ENCODE measurements at places on chromosomes 12 and 14.

GRCh38 chr14:65366802-65367565 is 45.5 kb upstream of the FUT8 start:
- no peak for DNase-seq

DNA sequence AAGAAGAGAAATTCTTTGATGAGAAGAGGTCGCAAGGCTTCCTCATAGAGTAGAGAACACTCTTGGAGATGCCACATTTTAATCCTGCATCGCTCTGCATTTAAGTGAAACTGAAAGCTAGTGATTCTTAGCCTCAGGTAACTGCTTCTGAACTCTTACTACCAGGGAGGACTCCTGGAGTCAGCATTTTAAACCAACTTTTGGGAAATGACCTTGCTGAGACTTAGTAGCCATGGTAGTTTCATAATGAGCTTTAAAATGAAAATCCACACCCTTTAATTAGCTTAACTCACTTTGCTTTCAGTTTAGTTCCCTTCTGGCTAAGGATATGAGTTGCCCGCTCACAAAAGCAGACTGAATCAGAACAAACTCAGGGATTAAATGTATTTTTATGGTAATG is 80.3 kb downstream of the SYNE2 start:
- no peak for DNase-seq

- no peak for DNase-seq
Measured at GRCh38 chr12:46904406-46905238, 78.8 kb upstream of the SLC38A4 start.

DNA sequence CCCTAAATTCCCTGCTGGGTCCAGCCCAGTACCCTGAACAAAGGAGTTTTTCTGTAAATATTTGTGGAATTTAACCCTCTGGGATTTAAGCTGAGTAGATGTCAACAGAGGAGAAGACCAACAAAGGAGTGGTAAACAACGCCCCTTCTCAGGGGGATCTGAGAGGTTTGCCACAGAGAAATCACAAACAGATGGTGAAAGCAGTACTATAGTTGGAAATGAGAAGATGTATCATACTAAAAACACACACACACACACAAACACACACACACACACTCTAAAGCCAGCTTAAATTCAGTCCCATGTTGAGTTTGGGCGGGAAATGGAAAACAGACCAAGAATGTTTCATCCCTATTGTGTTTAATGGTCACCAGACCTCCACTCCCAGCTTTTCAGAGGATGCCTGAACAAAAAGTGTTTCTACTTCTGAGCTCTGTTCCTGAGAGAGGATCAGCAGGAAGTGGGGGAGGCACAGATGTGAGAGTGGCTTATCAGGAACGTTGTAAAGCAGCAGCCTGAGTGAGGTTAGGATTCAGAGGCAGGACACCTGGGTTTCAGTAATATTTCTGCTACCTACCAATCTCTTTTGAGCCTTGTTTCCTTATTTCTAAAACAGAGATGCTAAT is 3.2 kb downstream of the BIN2 start:
- no peak for DNase-seq

DNA sequence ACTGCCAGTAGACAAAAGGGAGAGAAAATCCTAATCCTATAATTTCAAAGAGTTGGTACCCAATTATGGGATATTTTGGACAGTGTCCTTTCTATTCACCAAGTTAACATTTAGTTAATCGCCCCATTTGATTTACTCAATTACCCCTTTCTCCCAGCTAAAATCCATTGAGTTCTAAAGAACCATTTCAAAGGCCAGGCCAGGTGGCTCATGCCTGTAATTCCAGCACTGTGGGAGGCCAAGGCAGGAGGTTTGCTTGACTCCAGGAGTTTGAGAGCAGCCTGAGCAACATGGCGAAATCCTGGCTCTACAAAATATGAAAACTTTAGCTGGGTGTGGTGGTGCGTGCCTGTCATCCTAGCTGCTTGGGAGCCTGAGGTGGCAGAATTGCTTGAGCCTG is 5.5 kb upstream of the GPR19 start:
- DNase-seq = no peak

- DNase-seq = no peak
Measured at GRCh38 chr14:58659846-58660245, 22.1 kb downstream of the DACT1 start.

GRCh38 chr12:119803381-119803791 is 73.7 kb downstream of the CIT start:
- DNase-seq = no peak

- DNase-seq = no peak
Measured at GRCh38 chr14:75003250-75004027, 718 bp downstream of the EIF2B2 start.

- DNase-seq = no peak
Measured at GRCh38 chr14:59585891-59586554, 9.4 kb upstream of the CCDC175 start.

DNA sequence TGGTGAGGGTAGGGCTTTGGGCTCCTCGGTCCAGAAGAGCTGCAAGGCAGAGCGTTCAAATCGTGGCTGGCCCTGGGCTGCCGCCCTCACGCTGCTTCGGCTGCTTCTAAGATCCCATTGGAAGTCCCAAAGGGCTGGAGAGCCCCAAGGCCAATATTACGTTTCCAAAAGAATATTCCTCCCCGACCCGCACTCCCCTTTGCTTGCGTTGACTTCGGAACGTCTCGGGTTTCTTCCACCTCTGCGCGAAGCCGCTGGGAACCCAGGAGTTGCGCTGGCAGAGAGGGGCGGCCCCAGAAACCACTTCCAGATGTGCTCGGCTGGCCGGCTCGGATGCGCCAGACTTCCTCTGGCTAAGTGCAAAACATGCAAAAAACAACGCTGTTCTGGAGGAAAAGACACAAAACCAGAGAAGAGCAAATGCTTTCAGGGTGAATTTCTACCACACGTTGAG is at the start of gene GLT8D2:
GLT8D2 (minus strand) TSS at position 285 of the 454 bp plus-strand sequence. CDS start 30,539 bp downstream, outside the sequence.
- no peak for DNase-seq

GRCh38 chr12:81222846-81223592 is 145.1 kb downstream of the ACSS3 start:
- no peak for DNase-seq

DNA sequence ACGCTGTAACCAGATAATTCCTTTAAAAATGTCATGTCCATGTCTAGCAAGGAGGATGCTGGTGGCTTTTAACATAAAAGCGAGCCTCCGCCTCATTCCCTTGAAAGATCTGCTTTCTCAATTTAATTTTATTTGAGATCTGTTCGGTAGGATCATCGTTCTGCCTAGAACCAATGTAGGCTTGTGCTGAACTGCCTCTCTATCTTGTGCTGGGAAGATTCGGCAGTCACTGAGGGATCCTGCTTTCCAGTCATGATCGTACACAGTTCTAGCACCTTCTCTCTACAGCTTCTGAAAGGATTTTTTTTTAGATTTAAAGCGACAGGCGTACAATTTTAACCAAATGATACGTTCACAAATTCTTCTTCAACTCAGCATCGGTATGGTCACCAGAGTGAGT is 54.3 kb downstream of the PEBP1 start:
- DNase-seq = no peak

GRCh38 chr14:64464651-64465050 is 648 bp upstream of the AKAP5 start:
- DNase-seq = no peak

GRCh38 chr12:94290353-94290752 is 142.0 kb downstream of the PLXNC1 start:
- no peak for DNase-seq

DNA sequence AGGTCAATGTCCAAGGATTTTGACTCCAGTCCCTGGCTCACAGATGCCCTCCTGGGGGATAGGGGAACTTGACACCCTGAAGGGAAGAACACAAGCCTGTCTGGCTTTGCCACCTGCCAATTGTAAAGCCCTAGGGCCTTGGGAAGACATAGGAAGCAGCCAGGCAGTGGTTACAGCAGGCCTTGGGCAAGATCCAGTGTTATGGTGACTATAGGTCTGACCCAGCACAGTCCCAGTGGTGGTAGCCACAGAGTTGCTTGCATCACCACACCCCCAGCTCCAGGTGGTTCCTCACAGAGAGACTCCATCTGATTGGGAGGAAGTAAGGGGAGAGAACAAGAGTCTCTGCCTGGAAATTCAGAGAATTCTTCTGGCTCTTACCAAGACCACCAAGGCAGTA is 24.2 kb downstream of the OR6C68 start:
- no peak for DNase-seq

DNA sequence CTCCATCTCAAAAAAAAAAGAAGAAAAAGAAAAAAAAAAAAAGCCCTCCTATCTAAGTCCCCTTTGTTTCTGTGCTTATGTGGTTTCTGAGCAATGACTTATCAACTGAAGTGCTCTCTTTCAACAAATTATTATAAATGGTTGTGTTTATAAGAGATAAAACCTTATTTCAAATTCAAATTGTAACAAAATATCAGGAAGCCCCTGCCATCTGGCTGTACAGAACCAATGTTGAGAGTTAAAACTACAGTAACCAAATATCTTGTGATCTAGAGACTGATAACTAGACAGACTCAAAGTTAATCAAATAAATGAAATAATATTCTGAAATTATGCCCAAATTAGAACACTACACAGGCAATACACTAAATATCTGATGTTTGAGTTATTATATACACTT is 143.0 kb upstream of the CPNE8 start:
- no peak for DNase-seq

DNA sequence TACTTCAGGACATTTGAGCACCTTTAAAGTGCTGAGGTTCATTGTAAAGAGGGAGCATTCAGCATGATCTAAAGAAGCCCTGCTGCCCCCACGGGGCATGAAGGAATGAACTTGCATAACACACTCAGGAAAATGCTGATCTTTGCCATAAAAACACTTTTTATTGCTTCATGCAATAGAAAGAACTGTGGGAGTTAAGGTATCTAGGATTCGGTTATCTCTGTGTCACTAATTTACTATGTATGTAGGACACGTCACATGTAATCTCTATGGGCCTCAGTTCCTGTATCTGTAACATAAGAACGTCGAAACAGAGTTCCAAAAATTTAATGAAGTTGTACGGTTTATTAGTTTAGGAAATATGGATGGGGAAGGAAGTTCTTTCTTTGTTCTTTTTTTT is 33.0 kb downstream of the BTBD7 start:
- no peak for DNase-seq

DNA sequence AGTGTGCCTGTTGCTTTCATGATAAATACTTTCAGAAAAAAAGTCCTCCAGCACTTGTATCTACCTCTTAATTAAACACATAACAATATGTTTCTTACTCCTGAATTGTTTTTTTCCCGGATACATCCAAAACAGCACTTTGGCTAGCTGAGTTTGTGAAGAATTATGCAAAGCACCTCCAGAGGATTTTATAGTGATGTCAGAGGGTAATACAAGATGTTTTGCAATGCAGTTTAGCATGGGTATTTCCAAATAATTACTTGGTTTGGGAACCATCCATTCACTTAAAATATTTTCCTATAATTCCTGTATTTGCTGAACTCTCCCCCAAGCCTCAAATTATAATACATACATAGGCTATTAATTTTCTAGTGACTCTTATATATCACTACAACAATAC is 37.7 kb upstream of the DBX2 start:
- no peak for DNase-seq

GRCh38 chr12:3308063-3308462 is 182.9 kb upstream of the PRMT8 start:
- DNase-seq = no peak

- DNase-seq = no peak
Measured at GRCh38 chr12:82486524-82487235, 128.4 kb downstream of the METTL25 start.

DNA sequence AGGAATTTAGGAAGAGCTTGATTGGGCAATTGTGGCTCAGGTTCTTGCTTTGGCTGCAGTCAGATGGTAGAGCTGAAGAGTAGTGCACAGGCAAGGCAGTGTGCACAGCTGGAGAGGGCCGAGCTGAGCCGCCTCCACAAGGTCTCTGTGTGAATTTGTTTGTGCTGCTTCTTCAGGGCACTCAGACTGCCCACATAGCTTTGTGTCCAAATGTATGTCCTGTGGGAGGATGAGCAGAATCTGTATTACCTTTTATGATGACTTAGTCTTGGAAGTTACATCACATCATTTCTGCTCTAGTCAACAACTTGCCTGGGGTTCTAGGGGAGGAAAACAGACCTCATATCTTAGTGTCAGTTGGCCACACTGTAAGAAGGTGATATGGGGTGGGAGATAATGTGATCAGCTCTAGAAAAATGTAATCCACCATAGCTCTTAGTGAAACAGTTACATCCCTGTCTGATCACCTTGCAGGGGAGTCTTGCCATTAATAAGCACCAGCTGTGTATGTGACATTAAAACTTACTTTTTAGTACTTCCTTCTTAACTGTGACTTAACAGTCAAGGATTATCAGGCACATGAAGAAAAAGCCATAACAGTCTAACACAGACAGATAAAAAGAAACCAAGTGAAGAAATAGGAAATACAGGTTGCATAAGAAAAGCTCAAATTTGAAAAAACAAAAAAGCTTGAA is 53.4 kb downstream of the RCOR1 start:
- DNase-seq = no peak

DNA sequence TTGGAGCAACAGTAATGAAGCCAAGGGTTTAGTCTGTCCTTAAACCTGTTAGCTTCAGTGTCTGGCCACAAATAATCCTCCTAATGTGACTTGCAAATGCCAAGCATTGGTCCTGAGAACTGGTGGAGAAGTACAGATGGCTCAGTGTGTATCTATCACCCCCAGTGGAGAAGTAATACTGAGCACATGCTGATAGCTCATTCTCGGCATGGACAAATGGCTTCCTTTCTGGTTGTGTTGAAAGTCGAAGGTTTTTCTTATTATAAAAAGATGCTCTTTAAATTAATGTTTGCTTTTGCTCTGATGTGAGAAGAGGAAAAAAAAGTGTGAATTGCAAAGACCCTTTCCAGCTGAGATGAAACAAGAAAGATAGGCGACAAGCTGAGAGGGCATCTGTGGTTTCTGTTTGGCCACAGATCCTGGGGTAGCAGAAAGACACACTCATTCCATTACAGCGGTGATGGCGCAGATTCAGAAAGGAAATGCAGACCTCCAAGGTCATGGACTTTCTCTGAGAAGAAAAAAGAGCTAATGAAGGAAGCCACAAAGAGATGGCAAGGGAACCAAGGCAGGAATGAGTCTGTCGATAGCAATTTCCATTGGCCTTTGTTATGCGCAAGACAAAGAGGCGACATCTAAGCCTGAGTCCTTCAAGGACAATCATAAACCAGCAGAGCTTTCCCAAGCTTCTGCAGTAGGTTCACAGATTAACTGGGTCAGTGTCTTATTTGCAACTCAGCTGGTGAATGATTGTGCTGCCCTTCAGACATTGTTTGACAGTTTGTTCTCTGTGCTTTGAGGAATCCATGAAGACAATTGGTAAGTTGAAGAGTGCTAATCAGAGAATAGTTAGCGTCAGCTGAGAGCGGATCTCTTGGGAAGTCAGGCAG is 155.5 kb upstream of the RGS6 start:
- no peak for DNase-seq

GRCh38 chr12:80261403-80261802 is 162.1 kb downstream of the OTOGL start:
- DNase-seq = no peak
